ENCODE measurements at places on chromosomes 6 and 20.

DNA sequence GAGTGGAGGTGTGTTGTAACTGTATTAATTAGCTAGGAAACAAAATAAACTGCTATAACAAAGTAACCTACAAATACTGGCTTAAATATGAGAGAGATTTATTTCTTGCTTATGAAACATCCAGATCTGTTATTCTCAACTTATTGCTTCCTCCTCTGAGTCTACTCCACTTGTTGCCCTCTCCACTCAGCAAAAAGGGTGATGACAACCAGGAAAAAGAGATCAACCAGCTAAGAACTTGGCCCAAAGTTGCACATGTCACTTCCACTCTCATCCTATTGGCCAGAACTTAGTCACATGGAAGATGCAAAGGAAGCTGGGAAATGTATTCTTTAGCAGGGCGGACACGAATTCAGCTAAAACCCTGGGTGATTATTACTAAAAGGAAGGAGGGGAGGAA is 5.2 kb upstream of the TP53RK start:
- DNase-seq = no peak

- DNase-seq = no peak
Observed at GRCh38 chr6:28107506-28107905, 16.9 kb upstream of the ZSCAN16 start.

DNA sequence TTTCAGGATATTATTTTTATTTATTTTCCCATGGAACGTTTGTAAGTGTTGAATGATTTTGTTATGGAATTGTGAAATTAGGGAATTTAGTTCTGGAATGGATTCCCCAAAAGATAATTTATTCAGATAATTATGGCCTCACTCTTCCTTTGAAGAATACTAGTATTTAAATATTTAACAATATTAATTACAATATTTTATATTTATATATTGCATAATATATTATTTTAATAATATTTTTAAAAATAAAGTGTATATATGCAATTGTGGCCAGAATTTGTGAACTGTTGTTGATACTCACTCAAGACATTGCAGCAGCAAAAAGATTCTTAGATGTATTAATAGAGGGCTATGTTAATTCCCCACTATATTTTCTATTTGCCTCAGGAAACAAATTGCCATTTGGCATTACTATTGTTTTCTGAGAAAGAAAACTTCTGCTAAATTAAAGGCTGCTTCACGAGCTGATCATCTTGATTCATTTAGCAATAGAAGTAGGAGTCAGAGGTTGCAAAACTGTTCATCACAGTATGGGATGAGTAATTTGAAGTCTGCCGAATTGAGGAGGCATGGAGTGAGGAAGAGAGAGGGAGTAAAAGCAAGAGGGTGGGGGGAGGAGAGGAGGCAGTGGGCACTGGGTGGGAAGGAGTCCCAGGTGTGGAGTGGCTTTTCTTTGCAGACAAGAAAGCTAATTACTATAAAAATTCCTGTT is 729.2 kb downstream of the DHX35 start:
- DNase-seq = no peak

- DNase-seq = no peak
Observed at GRCh38 chr6:131321589-131321988, 186.3 kb downstream of the AKAP7 start.

GRCh38 chr6:95094751-95095663 is 482.3 kb upstream of the MANEA start:
- no peak for DNase-seq

GRCh38 chr6:69980624-69981023 is 114.3 kb downstream of the COL19A1 start:
- DNase-seq = no peak

- no peak for DNase-seq
Observed at GRCh38 chr6:63510353-63510686, 62.0 kb upstream of the LOC128125822 start.

GRCh38 chr6:120077489-120077888 is 727.9 kb upstream of the MAN1A1 start:
- no peak for DNase-seq

DNA sequence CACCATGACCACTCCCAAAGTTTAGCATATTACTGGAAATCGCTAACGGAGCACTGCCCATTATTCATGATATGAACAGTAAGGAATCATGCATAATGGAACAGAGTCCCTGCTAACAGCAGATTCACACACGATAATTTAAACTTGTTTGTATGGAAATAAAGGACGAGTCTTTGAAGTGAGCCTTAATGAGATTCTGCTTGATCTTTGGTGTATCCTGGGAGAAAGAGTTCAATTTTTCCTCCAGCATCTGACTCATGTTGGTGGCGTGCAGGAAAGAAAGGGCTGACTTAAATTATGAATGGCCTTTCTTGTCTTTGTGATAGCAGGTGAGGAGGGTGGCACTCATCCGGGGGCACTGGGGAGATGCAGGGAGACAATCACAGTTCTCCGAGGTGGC is 194.6 kb downstream of the ZNF217 start:
- DNase-seq = no peak

DNA sequence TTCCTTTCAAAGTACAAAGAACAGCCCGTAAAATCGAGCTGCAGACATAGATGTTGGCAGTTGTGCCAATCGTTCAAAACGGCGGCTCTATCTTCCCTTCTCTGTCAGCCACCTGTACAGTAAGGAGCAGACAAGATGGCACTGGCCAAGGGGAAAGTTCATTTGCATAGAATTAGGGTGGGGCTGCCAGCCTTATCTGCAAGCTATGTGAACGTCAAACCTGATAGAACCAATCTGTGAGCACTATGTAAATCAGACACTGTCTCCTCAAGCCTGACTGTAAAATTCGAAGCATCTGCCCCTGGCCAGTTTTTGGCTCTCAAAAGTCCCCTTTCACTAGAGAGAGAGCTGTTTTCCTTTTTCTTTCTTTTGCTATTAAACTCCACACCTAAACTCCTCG is 374.5 kb downstream of the EPM2A start:
- no peak for DNase-seq

DNA sequence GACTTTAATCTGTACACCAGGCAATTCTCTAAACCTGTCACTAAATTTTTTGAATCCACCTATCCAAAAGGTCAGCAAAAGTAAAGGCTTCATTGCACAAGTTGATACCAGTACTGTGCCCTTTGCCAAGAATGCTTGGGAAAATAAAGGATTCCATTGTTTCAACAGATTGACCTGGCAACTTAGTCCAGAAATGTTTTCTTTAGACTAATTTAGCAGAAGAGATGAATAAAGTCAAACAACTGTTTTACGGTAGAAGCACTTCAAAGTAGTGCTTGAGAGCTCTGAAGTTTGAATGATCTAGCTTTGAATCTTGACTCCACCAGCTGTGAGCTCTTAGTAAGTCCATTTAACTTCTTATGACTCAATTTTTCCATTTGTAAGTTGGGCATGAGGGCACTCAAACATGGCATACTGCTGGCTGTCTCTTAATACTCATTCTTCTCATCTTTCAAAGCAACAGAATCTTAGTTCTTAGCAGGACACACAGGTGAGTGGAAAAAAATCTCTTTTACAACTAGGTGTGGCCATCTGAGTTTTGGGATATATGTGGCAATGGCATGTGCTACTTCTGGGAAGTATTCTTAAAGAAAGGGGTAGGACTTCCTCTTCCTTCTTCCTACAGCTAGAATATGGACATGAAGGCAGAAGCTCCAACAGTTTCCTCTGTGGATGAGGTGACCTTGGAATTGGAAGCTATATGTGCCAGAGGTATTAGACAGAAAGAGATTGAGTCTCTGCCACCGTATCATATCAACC is 55.9 kb upstream of the LOC128125822 start:
- no peak for DNase-seq

DNA sequence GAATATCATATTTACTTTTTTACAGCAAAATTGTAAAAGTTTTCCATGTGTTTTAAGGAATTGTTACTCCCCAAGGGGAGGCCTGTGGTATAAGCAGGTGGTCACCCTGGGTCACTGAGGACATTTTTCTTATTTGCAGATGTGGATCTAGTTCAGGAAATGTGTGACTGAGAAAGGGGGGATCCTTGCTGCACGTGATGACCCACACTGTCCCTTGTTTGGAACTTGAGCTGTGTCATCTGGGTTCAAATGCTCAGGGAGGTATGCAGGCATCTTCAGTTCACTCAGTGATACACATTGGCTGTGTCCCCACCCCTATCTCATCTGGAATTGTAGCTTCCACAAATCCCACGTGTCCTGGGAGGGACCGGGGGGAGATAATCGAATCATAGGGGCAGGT is 431.9 kb upstream of the CDH4 start:
- no peak for DNase-seq

- no peak for DNase-seq
Observed at GRCh38 chr20:56200456-56200855, 48.1 kb upstream of the MC3R start.

DNA sequence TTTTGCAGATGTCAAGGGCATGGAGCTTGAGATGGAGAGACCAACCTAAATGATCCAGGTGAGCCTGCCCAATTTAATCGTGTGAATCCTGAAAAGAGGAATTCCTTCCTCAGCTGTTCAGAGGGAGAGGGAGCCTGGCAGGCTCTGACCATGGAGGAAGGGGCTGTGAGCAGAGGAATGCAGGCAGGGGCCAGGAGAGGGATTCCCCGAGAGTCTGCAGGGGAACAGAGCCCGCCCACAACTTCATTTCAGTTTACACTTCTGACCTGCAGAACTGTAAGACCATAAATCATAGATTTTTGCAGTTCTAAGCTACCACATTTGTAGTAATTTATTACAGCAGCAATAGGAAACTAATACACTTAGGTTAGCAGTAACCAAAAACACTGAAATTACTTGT is 164.1 kb downstream of the TBXT start:
- DNase-seq = no peak

- no peak for DNase-seq
Observed at GRCh38 chr6:55886185-55886836, 10.9 kb upstream of the BMP5 start.

DNA sequence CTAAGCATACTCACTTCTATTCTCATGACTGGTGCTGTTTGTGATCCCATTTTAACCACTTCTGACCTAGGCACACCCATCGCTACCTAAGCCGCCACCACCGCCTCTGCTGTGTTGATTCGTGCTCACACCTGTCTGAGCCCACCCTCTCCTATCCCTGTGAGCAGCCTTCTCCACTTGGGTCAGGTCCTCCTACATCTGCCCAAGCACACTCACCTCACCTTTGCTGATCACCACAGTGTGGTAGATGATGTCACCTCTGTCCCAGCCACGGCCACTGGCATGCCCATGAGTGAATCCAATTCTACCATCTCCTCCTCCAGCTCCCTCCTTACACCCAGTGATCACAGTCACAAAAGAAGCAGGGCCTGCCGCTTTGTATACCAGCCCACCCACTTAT is 20.8 kb downstream of the MUC22 start:
- DNase-seq = no peak

GRCh38 chr6:2863901-2864300 is 22.2 kb upstream of the SERPINB1 start:
- DNase-seq = no peak

DNA sequence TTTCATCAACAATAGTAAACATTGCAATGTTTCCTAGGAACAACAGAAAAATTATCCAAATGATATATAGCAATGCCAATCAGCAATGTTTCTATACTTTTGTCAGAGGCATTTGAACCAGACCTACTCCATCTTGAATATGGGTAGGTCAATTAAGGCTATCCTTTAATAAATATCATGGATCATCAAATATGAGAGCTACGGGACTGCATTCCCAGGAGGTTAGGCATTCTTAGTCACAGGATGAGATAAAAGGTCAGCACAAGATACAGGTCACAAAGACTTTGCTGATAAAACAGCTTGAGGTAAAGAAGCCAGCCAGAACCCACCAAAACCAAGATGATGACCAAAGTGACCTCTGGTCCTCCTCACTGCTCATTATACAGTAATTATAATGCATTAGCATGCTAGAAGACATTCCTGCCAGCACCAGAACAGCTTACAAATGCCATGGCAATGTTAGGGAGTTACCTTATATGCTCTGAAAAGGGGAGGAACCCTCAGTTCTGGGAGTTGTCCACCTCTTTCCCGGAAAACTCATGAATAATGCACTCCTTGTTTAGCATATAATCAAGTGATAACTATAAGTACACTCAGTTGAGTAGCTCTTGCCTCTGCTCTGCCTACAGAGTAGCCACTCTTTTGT is 8.6 kb upstream of the SERPINB6 start:
- DNase-seq = no peak

DNA sequence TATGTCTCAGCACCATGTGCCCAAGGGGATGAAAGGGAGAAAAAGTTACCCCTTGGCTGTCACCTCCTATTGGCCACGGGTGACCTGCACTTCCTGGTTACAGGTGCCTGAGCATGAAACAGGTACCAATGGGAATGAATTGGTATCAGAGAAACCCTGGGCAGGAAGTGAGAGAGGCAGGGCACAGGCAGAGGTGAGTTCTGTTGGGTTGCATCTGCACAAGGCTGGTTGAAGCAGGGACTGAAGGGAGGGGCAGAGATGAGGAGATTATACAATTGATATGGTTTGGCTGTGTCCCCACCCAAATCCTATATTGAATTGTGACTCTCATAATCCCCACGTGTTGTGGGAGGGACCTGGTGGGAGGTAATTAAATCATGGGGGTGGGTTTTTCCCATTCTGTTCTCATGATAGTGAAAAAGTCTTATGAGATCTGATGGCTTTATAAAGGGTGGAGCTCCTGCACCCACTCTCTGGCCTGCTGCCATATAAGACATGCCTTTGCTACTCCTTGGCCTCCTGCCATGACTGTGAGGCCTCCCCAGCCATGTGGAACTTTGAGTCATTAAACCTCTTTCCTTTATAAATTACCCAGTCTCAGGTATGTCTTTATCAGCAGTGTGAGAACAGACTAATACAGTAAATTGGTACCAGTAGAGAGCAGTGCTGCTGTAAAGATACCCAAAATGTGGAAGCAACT is 291.8 kb downstream of the LRFN2 start:
- no peak for DNase-seq

DNA sequence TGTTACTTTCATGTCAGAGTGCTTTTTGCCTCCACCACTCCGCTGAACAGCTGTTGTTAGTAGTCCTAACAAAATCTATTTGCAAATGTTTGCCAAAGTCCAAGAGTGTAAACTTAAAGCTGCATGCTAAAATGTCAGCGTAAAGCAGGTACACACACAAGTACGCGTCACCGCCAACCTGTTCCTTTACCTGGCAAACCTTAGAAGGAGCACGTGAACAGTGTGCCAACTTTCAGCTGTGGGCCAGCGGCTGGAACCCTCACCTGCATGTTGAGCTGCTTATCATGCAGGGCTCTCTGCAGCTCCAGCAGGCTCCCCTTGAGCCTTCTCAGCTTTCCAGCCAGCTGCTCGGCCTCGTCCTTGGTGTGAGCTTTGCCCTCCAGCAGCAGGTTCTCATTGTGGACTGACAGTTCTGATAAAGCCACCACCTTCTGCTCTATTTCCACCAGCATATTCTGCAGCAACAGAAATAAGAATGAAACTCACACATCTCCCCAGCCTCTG is 359.3 kb downstream of the SYNE1 start:
- no peak for DNase-seq

GRCh38 chr6:112116221-112116620 is 28.8 kb downstream of the FAM229B start:
- no peak for DNase-seq
